ENCODE measurements at places on chromosomes 4 and X.

GRCh38 chr4:189530848-189531247, 409.8 kb upstream of the FRG1 start:
- DNase-seq = no peak

DNA sequence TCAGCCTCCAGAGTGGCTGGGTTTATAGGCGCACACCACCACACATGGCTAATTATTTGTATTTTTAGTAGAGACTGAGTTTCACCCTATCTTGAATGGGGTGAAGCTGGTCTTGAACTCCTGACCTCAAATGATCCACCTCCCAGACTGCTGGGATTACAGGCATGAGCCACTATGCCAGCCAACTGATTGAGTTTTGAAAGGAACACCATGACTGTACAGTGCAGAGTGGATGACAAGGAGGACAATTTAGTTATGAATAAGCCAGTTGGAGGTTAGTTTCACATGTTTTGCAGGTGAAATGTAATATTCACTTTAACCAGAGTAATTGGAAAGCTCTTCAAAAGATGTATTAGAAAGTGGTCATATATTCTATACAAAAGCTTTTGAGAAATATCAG, 60.8 kb downstream of the PCDH18 start:
- DNase-seq = no peak

DNA sequence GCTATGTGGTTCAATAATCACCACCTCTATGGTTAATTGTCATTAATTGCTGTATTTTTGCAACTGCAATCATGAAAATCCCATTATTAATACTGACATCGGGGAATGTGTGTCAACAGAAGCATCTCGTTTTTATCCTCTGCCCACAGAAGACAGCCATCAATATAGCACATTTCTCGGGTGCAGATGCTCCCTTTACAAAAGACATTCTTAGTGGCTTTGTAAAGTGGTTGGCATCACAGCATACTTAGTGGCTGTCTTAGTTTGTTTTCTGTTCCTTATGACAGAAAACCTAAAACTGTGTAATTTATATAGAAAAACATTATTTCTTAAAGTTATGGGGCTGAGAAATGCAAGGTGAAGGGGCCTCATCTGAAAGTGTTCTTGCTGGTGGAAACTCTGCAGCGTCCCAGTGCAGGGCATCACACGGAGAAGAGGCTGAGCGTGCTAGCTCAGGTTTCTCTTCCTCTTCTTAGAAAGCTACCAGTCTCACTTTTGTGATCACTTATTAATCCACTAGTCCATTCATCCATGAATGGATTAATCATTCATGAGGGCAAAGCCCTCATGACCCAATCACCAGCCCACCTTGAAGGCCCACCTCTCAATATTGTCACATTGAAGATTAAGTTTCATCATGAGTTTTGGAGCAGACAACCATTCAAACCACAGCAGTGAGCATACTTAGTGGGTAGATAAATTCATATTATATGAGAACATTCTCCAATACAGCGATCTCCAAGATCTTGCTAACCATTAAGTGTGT, 1067.7 kb upstream of the PABPC4L start:
- no peak for DNase-seq

DNA sequence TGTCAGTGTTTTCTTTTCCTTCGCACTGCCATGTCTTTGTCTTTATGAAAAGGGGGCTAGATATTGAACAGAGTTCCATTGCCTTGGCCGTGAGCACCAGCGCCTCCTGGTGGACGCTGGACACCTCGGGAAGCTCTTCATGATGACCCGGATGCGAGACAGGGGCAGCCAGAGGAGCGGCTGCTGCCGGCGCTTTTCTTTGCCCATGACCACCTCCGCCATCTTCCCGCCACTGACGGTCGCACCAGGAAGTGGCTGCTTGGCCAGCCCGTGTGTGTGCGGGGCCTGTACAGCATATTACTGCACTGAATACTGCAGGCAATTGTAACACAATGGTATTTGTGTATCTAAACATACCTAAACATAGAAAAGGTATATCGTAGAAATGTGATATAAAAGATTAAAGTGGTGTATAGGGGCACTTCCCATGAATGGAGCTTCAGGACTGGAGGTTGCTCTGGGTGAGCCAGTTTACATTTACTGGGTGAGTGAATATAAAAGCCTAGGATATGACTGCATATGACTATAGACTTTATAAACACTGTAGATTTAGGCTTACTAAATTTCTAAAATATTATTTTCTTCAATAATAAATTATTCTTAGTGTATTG, 15.8 kb upstream of the GRIA2 start:
- no peak for DNase-seq

- no peak for DNase-seq
Observed at GRCh38 chr4:106494066-106494465, 125.5 kb upstream of the GIMD1 start.

DNA sequence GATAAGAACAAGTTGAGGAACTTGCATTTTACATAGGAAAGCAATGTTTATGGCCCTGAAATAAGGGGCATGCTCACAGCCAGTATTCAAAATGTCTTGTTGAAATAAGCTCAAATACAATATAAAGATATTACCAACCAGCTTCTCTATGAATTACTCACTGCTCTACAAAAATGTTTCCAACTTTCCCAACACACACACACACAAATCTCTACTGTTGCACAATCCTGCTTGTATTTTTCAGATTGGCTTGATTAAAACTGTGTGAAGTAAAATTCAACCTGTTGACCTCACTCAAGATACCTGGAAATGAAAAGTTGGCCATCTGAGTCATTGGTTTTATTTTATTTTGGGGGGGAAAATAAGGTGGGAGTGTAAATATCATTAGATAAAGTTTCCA, 128.6 kb downstream of the CHIC2 start:
- no peak for DNase-seq

DNA sequence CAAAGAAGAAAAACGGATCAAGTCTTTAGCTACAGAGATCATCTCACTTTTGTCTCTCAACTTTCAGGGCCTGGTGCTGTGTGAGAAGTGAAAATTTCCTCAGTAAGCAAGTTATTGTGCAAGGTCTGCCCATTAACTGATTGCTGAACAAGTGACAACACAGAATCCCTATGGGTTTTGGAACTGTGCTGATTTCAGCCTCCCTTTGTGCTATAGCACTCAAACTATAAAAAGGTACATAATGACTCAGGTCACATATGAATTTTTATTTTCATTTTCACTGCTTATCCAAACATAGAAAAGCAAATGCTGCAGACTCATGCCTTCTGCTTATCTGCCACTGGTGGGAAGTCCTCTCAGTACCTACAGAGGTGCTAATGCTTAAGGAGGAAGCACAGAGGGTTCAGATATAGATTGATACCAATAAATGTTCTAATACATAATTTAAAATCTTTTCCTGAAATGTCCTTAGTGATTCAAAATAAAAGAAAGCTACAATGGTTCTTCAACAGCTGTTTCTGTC, 576.2 kb upstream of the CT83 start:
- DNase-seq = no peak

- DNase-seq = no peak
Observed at GRCh38 chr4:23337292-23337691, 552.6 kb downstream of the PPARGC1A start.

- no peak for DNase-seq
Observed at GRCh38 chr4:89509708-89510281, 202.2 kb upstream of the GPRIN3 start.

DNA sequence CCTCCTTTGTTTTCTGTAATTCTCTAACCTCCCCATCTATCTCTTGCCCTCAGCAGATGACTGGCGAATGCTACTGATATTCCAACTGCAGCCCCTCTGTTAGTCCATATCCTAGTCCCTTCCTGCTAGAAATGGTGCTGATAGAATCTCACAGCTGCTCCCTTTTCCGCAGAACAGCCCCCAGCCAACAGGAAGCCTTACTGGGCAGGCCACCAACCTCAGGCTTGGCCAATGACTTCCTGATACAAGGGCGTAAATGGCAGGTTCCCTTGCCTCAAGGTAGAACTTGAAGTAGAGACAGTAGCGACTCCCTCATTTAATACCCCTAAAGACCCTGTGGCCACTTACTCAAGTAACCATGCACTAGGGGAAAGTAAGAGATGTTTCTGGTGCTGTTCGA, 26.7 kb upstream of the SLC2A9 start:
- no peak for DNase-seq

GRCh38 chr4:187141101-187141500, 417.4 kb upstream of the FAT1 start:
- DNase-seq = no peak

DNA sequence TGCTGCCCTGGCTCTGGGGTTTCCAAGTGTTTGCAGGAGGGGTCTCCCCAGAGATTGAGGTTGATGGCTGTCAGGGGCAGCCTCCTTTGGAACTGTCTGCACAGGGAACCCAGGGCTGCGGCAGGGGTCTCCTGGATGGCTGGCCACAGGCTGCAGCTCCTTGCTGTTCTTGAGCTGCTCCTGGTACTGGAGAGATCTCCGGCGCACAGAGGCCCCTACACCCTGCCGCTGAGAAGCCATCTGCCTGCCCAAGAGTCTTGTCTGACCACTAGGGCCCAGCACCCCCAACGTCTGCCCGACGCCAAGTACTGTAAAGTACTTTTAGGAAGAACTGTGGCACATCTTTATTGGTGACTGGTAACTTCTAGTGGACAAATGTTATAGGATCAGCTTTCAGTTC, 13.5 kb downstream of the STIM2 start:
- no peak for DNase-seq

GRCh38 chr4:123446865-123447474, 50.4 kb downstream of the SPRY1 start:
- no peak for DNase-seq

DNA sequence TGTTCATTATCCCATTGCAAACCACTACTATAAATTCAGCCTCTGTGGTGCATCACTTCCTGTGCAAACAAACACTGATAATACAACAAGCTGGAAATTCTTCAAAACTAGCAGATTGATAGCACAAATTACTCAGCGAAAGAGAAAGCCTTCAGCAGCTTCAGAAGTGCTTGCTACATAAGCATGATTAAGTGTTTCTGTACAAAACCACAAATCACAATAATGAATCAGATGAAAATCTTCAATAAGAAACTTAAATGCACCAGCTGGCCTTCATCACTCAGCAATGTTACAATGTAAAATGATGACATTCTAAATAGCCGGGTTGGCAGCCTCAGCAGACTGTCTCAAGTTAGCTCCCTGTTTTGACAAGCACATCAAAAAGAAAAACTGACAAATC, 262.2 kb downstream of the SPOCK3 start:
- no peak for DNase-seq

DNA sequence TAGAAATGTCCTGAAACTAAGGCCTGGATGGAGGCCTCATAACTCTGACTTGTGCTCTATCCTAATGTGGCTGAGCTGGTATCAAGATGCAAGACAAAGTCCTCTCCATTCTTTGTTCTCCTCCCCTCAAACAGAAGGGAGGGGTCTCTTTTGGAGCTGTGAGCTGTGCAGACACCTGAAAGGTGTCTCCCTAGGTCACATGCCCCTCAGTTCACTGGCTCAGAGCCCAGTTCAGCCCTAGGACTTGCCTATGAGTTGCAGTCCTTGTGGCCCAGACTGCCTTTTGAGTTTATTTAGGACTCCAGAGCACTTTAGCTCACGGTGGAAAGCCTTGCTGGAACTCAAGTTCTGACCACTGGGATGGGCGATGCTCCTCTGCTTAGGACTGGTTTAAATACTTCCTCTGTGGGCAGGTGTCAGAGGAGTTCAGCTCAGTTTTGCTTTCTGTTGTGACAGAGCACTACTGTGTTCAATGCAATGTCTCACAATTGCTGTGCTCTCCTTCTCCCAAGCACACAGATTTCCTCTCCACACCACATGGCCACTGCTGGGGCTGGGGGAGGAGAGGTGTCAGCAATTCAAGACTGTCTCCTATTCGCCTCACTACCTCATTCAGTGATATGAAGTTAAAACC, 84.8 kb upstream of the ZNF827 start:
- no peak for DNase-seq

GRCh38 chr4:3810111-3810680, 44.0 kb downstream of the ADRA2C start:
- DNase-seq = no peak

GRCh38 chr4:9898596-9899305, 117.3 kb downstream of the DRD5 start:
- DNase-seq = no peak

All from stimulated activated CD8-positive, alpha-beta memory T cell treated with anti-CD3 and anti-CD28 coated beads, Interleukin-4, amount 100 ng/mL, for 1 hour (primary cell).